Left cardiac atrium (tissue), 4 donors: ENCODE measurements at places on chromosomes 6 and 20. TPM values are rescaled to one million over a fixed set of nuclear protein-coding genes. Genes with fewer than 3 reads are reported as not detected.
A peak's percentile ranks its signal among the peaks of the same experiment; 100 is the strongest.

GRCh38 chr20:18258126-18258860 is 30.0 kb upstream of the ZNF133 start:
- DNase-seq: no peak

DNA sequence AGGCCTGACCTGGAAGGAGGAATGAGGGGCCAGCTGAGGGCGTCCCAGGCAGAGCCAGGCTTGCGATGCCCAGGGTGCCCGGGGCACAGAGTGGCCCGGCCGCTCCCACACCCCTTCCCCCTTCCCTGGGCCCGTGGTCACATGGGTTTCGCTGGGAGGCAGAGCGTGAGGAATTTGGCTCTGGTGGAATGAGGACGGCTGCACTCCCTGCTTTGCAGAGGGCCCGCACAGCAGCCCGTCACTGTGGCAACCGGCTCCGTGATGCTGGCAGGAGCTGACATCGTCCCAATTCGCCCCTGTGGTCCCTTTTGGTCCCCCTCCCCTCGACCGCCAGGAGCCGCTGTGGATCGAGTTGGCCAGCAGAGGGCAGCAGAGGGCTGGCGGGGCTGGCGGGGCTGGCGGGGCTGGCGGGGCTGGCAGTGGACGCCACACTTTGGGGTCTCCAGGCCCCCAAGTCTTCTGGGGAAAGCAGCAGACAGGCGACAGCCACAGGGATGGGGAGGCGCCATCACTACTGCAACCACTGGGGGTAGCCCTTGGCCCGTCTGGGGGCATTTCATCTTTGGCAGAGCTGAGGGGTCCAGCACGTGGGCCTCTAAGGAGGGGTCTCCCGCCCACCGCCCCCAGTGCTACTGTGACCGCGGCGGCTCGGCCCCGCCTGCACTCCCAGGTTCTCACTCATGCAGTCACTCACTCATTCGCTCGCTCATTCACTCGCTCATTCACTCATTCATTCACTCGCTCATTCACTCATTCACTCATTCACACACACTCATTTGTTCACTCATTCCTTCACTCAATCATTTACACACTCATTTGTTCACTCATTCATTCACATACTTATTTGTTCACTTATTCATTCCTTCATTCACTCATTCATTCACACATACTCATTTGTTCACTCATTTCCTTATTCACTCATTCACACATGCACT is 49.7 kb upstream of the BHLHE23 start:
- peak; percentile 28 for DNase-seq

- DNase-seq: no peak
These were observed 66.8 kb upstream of the IYD start for GRCh38 chr6:150301846-150302519.

DNA sequence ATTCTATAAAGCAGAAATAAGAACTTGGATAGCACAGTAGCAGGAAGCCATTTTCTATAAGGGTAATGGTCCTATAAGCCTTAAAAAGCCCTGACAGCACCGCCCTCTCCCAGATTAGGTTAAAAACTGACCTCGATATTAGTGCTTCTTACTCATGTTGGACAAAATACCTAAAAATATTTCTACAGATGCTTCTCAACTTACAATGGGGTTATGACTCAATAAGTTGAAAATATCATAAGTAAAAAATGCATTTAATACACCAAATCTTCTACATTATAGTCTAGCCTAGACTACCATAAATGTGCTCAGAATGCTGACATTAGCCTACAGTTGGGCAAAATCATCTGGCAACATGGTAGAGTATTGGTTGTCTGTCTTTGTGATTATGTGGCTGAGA is 70.3 kb downstream of the SESN1 start:
- DNase-seq: no peak

- no peak for DNase-seq
These were observed 162.4 kb upstream of the KCNG1 start for GRCh38 chr20:51185277-51185676.

- DNase-seq: no peak
These were observed 158.7 kb downstream of the TFAP2A start for GRCh38 chr6:10256113-10256690.

DNA sequence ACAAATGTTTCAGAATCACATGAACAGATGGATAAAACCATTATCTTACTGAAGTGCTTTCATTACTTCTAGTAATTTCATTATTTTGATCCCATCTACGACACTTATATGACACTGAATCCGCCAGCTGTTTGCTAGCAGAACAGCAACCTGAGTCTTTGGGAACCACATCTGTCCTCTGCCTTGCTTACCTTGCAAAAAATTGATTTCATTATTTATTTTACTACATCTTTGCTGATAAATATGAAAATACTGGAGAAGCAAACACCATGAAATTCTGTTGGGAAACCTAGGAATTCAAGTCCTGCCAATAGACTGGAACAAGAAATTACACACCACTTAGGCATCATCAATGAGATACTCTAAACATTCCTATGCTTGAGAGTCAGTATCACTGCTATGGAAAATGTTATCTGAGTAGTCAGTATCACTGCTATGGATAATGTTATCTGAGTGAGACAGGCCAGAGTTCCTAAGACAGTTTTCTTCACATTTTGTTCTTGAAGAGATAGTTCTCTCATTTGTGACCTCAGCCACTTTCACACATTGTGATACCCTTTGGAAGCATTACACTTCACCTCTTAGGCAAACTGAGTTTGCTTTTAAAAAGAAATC is 91.9 kb downstream of the PDE10A start:
- no peak for DNase-seq

DNA sequence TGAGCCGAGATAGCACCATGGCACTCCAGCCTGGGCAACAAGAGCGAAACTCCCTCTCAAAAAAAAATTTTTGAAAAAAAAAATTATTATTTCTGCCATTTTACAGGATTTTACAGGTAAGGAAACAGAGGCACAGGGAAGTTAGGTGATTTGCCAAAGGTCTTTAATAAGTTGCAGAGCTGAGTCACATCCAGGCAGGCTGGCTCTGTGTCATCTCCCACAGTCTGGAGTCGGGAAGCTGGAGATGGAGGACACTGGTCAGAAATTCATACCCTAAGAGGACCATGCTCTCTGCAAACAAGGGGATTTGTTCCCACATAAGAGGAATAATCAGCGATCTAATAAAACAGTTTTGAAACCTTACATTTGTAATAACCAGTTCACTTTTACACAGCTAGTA is 24.1 kb downstream of the HECA start:
- no peak for DNase-seq

DNA sequence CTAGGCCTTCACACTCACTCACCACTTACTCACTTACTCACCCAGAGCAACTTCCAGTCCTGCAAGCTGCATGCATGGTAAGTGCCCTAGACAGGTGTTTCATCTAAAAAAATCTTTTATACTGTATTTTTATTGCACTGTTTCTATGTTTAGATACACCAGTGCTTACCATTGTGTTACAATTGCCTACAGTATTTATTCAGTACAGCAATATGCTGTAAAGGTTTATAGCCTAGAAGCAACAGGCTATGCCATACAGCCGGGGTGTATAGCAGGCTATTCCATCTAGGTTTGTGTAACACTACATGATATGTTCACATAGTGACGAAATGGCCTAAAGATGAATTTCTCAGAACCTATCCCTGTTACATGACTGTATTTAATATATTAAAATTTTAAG is 37.1 kb upstream of the KCNK5 start:
- no peak for DNase-seq

DNA sequence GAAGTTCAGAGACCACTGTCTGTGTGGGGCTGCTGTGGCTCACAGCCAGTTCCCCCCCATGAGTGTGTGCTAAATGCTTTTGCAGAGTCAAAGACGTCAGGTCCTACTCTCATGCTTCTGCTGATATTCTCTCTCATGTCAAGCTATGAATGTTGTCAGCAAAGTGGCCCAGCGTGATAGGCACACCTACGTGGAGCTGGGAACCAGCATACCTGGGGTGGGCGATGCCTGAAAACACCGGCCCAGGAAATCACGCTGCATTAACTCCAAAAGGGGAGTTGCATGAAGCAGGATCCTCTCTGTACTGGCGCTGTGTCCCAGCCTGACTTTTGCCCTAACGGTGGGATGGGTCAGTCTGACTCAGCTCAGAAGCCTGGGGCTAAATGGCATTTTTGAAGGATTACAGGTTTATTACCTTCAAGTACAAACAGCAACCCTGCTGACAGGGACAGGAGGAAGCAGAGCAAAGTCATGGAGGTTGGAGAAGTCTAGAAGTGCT is 9.0 kb upstream of the MRPS10 start:
- DNase-seq: no peak

GRCh38 chr6:20919677-20920385 is 385.6 kb downstream of the CDKAL1 start:
- DNase-seq: no peak

- DNase-seq: no peak
These were observed 268.4 kb downstream of the PLCB1 start for GRCh38 chr20:8400486-8400885.

- no peak for DNase-seq
These were observed 1.3 kb upstream of the BLOC1S5 start for GRCh38 chr6:8065519-8065911.

GRCh38 chr20:41540459-41540858 is 77.7 kb downstream of the CHD6 start:
- no peak for DNase-seq

DNA sequence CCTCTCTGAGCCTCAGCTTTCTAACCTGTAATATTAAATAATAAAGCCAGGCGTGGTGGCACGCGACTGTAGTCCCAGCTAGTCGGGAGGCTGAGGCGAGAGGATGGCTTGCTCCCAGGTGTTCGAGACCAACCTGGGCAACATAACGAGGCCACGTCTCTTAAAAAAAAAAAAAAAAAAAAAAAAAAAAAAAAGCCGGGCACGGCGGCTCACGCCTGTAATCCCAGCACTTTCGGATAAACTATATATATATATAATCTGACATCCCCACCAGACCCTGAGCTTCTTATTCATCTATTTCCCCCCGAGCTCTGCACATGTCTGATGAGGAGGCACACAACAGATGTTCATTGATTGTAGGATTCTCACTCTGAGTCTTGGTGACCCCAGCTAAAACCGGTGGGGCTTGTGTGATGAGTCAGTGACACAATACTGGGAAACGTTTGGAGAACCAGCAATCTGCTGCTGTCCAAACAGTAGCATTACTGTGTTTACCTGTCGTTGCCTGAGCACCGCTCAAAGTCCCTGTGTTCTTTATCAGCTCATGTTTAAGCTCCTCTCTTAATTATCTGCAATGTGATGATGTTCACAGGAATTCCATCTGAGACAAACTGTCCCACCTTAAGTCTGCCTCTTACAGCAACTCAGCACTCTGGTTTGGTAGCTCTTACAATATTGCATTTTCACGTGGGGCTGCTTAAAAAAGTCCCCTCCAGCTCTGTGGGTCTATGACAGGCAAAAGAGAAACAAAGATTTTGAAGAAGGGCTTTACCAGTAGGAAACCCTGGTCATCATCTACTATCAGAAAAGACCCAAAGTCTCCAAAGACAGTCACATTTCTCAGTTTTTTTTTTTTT is 1.0 kb upstream of the SPATA2 start:
- no peak for DNase-seq

GRCh38 chr20:25136643-25137559 is 55.0 kb upstream of the VSX1 start:
- peak; percentile 80 for DNase-seq

GRCh38 chr6:93407186-93407585 is 12.2 kb downstream of the EPHA7 start:
- no peak for DNase-seq

GRCh38 chr6:51513891-51514747 is 573.3 kb downstream of the PKHD1 start:
- no peak for DNase-seq

GRCh38 chr6:53639520-53639919 is 26.0 kb downstream of the KLHL31 start:
- DNase-seq: no peak

GRCh38 chr20:16621435-16622141 is 48.3 kb upstream of the KIF16B start:
- no peak for DNase-seq

DNA sequence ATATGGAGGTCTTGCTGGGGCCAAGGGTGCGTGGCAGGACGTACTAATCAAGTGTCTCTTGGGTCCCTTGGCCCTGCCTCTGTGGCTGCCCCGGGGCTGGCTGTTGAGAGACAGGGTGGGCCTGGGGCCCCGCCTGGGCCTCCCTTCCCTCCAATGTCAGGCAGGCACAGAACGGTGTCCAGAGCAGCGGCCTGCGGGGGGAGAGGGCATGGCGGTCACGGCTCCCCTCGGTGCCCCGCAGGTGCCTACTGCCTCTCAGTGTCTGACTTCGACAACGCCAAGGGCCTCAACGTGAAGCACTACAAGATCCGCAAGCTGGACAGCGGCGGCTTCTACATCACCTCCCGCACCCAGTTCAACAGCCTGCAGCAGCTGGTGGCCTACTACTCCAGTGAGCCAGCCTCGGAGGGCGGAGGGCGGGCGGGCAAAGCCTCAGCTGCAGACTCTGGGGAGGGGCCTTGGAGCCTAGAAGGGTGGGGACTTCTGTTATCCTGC is 50.0 kb downstream of the SRC start:
- peak; percentile 57 for DNase-seq

GRCh38 chr6:119035459-119035858 is 43.0 kb downstream of the FAM184A start:
- DNase-seq: no peak

- no peak for DNase-seq
These were observed 127.4 kb upstream of the HCRTR2 start for GRCh38 chr6:55046869-55047422.

GRCh38 chr6:14645221-14645620 is 527.6 kb downstream of the CD83 start:
- DNase-seq: no peak

GRCh38 chr20:56733967-56734366 is 104.9 kb downstream of the TFAP2C start:
- no peak for DNase-seq

The MATN4 gene
- total RNA-seq: not detected

The PLN gene
- 1,029 TPM for total RNA-seq

The SLC44A4 gene
- not detected for total RNA-seq

The GSTA3 gene
- not detected for total RNA-seq

The RAET1G gene
- total RNA-seq: 1.1 TPM

The SLC17A9 gene
- total RNA-seq: 5.7 TPM

The HACE1 gene
- total RNA-seq: 8.3 TPM

The TNXB gene
- total RNA-seq: 158 TPM

The ZBTB24 gene
- 3.3 TPM for total RNA-seq

The ELOVL2 gene
- 1.2 TPM for total RNA-seq

The TREML2 gene
- 0.15 TPM for total RNA-seq

The MYLK2 gene
- 0.55 TPM for total RNA-seq

The ARFGEF3 gene
- total RNA-seq: 2.7 TPM

The CRIP3 gene
- total RNA-seq: 1.5 TPM

The NDRG3 gene
- total RNA-seq: 25.8 TPM

The PRPH2 gene
- 1.2 TPM for total RNA-seq

The HFE gene
- total RNA-seq: 8.8 TPM

The EPPIN gene
- 0.68 TPM for total RNA-seq
